Panc1 (cell line): ENCODE measurements at places on chromosomes 7 and 10. TPM values are rescaled to one million over a fixed set of nuclear protein-coding genes. Genes with fewer than 3 reads are reported as not detected.

The PRF1 gene
- not detected for total RNA-seq

- no peak for DNase-seq
These were observed 59.5 kb upstream of the NPTX2 start for GRCh38 chr7:98557538-98558031.

GRCh38 chr10:86195521-86196157 is 171.0 kb downstream of the GRID1 start:
- no peak for DNase-seq

GRCh38 chr7:159211540-159212182 is 67.0 kb upstream of the VIPR2 start:
- DNase-seq: no peak

The FAM237B gene
- total RNA-seq: not detected

GRCh38 chr10:129929343-129930292 is 34.5 kb downstream of the EBF3 start:
- no peak for DNase-seq

DNA sequence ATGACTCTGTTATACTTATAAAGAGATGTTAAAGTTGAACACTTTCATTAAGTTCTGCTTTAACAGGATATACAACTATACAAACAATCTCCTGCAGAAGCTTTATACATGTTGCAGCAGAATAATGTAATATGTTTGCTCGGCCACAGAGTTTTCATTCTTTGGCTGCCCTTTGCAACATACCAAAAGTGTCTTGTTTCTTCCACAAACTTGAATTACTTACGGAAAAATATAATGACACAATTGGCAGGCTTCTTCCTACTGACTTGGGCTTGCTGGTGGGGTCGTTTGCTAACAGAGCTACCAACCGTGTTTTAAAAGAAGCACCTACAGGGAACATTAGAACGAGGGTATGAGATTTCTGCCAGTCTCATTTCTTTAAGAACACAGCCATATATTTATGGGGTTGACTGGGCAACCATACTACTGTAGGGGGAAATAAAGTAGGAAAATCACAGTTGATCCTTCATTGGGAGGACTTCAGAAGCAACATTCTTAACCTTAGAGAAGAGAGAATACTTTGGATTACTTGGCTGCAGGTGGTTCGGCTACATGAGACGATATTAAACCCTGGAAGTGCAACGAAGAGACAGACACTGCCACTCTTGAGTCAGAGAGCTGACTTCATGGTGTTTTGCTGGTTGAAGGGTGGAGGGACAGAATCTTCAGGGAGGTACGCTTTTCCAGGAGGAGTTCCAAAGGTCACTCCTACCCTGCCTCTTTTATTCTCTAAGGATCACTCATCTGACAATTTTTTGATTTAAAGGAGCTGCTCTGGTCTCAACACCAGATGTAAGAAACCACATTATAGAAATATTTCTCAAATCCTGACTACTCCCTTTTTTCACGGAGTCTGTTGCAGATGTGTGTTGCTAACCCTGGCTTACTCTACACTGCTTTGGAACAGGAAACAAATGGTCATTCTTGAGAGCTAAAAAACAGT is 123.9 kb downstream of the SEMA3C start:
- no peak for DNase-seq

DNA sequence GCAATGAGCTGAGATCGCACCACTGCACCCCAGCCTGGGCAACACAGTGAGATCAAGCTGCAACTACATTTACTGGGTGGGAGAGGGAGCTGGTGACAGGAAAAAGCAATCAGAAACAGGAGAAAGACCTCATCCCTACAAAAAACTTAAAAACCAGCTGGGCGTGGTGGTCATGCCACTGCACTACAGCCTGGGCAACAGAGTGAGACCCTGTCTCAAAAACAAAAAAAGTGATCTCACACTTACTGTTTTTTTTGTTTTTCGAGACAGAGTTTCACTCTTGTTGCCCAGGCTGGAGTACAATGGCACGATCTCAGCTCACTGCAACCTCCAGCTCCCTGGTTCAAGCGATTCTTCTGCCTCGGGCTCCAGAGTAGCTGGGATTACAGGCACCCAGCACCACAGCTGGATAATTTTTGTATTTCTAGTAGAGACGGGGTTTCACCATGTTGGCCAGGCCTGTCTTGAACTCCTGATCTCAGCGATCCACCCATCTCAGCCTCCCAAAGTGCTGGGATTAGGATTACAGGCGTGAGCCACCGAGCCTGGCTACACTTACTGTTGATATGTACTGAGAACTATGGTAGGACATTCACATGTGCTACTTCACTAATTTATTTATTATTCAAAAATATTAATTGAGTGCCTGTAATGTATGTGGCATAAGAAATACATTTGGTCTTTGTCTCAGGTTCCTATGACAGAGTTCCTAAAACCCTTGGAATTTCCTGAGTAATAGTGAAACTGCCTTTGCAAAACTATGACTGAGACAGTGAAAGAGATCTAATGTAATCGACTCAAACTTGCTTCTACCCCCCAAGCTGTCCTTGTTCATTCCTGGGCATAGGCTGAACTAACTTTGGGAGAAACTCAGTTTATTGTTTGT is 27.7 kb upstream of the NRBF2 start:
- DNase-seq: no peak

GRCh38 chr10:97999923-98000248 is 30.5 kb downstream of the CRTAC1 start:
- no peak for DNase-seq

DNA sequence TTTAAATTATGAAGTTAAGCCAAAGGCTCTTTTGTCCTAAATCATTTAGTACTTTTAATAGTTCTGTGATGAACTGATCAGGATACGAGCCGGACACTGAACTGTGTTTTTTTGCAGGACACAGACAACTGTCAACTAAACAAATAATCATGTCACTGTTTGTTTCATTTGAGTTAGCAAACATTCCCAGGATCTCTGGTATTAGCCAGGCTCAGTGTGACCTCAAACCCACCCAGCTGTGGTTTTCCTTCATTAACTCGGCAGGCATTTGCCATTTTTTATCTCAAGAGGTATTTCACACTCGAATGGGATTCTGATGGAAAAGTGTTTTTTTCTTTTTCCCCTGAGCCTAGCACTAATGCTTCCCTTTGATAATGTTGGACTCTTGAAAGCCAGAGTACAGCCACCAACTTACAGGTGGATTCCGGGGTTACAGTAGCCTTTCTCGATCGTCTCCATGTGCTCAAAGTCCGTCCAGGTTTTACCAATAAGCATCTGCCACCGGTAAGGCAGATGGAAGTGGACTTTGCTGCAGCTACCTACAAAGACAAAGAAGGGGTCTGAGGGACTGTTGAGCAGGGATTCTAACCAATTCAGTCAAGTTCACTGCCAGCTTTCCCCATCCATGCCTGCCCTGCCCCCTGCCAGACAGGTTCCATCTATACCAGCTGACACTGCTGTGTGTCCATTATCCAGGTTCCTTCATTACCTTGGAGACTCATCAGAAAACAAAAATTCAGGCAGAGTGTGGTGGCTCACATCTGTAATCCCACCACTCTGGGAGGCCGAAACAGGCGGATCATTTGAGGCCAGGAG is 33.4 kb downstream of the ZC3HAV1 start:
- DNase-seq: no peak

- no peak for DNase-seq
These were observed 352.4 kb upstream of the MEOX2 start for GRCh38 chr7:16038906-16039305.

GRCh38 chr10:120085096-120085796 is 192.7 kb downstream of the SEC23IP start:
- no peak for DNase-seq

The PRRT4 gene
- 0.77 TPM for total RNA-seq

DNA sequence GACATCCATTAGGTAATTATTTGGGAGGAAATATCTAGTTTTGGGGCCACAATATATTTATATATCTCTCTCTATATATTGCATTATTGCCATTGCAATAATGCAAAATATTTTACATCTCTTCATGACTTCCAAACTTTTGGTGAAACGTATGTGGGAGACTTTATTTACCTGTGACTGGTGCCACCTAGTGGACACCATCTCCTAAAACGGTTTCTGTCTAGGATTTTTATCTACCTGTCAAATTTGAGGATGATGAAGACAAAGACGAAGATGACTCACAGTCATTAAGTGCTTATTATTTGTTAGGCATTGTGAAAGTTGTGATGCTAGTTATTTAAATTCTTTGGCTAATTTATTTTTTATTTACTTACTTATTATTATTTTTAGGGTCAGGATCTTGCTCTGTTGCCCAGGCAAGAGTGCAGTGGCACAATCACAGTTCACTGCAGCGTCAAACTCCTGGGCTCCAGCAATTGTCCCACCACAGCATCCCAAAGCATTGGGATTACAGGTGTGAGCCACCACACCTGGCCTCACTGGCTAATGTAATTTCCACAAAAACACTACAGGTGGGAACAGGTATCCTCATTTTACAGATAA is 18.7 kb upstream of the CBLL1 start:
- peak; percentile 32 for DNase-seq

DNA sequence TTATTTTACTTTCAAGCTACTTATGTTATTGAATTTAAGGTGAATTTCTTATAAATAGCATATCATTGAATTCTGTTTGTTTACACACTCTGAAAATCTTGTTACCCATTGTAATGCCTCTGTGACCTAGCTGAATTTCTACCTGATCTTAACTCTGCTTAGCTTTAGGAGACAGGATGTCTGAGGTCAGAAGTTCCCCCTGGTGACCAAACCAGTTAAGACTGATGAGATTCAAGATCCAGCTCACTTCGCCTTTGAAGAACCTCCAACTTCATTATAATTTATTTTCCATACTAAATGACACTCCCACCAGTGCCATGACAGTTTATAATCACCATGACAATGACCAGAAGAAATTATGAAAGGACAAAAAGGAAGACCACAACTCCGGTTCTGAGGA is 213.4 kb upstream of the CDC14C start:
- DNase-seq: no peak

The PNLIPRP3 gene
- total RNA-seq: not detected

GRCh38 chr10:132110713-132111112 is 45.0 kb downstream of the JAKMIP3 start:
- no peak for DNase-seq

DNA sequence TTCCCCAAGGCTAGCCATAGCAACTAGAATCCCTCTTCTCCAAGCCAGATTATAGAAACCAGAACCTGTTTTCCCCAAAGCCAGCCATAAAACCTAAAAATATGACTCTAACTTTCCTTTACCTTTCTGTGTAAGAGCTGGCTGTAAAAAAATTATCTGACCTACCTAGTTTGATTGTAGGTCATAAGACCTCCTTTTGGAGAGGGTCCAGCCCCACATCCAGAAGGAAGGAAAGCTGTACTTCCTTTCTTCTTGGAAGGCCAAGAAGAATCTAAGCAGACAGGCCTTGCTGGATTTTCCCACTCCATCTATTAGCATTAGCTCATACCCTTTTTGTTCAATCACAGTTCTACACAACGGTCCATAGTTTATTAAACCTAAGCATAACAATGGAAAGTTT is 1006.3 kb downstream of the SORCS3 start:
- DNase-seq: no peak

DNA sequence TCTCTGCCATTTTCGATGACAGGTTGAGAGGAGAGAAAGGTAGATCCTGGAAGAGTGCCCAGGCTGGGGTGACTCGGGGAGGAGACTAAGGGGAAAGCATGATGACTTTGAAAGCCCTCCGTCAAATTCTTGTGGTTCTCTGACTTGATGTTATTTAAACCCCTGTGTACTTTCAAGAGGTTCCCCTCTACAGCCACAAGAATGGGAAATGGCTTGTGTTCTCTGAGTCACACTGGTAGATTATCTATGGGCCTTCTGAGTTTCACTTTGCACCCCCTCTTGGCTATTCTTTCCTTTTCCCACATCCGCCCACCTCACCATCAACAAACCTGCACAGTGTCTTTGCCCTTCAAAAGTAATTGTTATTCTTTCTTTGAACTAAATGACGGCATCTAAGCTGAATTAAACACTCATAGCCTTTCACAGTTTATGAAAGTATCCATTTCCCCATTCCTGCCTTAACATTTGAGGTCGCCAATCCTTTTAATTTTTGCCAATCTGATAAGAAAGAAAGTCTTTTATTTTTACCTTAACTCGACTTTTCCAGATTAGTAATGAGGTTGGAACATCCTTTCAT is 24.1 kb downstream of the PRF1 start:
- no peak for DNase-seq

- DNase-seq: no peak
These were observed 165.5 kb downstream of the CPED1 start for GRCh38 chr7:121153995-121154394.

The MOGAT3 gene
- 0.23 TPM for total RNA-seq

- no peak for DNase-seq
These were observed 643 bp downstream of the SMO start for GRCh38 chr7:129188892-129189660.

- DNase-seq: no peak
These were observed 33.4 kb downstream of the C10orf71 start for GRCh38 chr10:49332333-49332732.

- no peak for DNase-seq
These were observed 287.2 kb downstream of the CAMK1D start for GRCh38 chr10:12636571-12636970.
